ENCODE measurements at places on chromosomes 6 and 20.
A peak's percentile ranks its signal among the peaks of the same experiment; 100 is the strongest.

GRCh38 chr20:33704197-33704924 is 15.7 kb downstream of the PXMP4 start:
- H3K27me3 ChIP-seq = no peaks in the 10 kb centered on the region
- H3K4me1 ChIP-seq = no peaks in the 10 kb centered on the region
- DNase-seq = no peak

DNA sequence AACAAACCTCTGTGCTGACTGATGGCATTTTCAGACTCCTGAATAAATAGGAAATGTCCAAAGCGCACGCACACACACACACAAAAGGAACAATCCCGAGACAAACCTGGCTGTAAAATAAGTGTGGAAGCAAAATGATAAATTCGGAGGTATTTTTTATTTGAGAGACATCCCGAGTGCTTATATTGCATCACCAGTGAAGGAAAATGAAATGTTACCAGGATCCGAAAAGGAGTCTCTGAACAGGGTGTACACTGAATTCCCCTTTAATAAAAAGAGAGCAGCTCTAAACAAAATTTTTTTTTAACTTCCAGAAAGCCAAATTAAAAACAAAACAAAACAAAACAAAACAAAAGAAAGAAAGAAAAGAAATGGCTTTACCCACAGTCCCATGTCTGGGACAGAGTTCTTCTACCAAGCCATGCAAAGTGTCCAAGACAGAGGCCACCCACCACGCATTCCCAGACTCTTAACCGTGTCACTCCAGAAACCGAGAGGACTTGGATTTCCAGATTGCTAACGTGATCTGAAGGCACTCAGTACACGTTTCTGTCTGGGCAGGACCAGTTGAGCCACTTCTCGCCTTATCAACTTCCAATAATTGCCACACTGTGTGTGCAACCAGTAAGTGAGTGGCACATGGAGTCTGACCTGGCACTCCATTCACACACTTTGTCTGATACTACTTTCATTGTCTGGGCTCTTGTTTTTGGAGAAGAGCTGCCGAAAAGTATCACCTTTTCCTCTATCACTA is 817 bp downstream of the ME1 start:
- H3K4me3 ChIP-seq = no peak overlapping the region
- DNase-seq = no peak
- H3K4me1 ChIP-seq = no peaks in the 10 kb centered on the region
- H3K27ac ChIP-seq = no peak overlapping the region

- H3K27me3 ChIP-seq = no peaks in the 10 kb centered on the region
- peak overlapping the region; percentile 39 for H3K4me3 ChIP-seq
- peaks cover 43% of the 10 kb centered on the region for H3K4me1 ChIP-seq
- DNase-seq = no peak
Measured at GRCh38 chr6:167094820-167095637, 27.9 kb upstream of the CCR6 start.

- H3K4me1 ChIP-seq = no peaks in the 10 kb centered on the region
- H3K27ac ChIP-seq = no peak overlapping the region
- no peaks in the 10 kb centered on the region for H3K36me3 ChIP-seq
- peaks cover 4% of the 10 kb centered on the region for H3K27me3 ChIP-seq
Measured at GRCh38 chr6:150641398-150642139, 41.9 kb downstream of the PLEKHG1 start.

DNA sequence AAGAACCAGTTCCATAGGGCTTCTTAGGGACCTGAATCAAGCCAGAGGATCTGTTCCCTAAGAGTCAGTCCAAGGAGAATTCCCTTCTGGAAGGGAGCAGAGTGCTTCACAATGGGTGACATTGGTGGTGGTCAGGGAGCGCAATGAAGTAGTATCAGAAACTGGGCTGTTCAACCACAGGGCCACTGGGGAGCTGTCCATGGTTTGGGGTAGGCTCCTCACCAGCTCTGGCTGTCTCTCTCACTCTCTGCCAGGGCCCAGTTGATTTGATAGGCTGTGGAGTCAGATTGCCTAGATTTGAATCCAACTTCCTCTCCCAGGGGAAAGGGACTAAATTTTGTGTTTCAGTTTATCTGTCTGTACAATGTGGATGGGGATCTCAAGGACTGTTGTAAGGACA is 36.7 kb upstream of the CHD6 start:
- H3K27ac ChIP-seq = no peak overlapping the region
- H3K27me3 ChIP-seq = no peaks in the 10 kb centered on the region
- H3K4me1 ChIP-seq = no peaks in the 10 kb centered on the region
- no peak for DNase-seq
- H3K4me3 ChIP-seq = no peak overlapping the region
- H3K36me3 ChIP-seq = no peaks in the 10 kb centered on the region

- H3K4me3 ChIP-seq = no peak overlapping the region
- H3K27me3 ChIP-seq = no peaks in the 10 kb centered on the region
- no peak overlapping the region for H3K27ac ChIP-seq
- no peaks in the 10 kb centered on the region for H3K36me3 ChIP-seq
- peak; percentile 43 for DNase-seq
Measured at GRCh38 chr6:125114248-125114858, 39.2 kb upstream of the TPD52L1 start.

- H3K36me3 ChIP-seq = no peaks in the 10 kb centered on the region
- no peak overlapping the region for H3K4me3 ChIP-seq
- peaks cover 11% of the 10 kb centered on the region for H3K4me1 ChIP-seq
- H3K27me3 ChIP-seq = no peaks in the 10 kb centered on the region
Measured at GRCh38 chr20:43840382-43841070, 74.1 kb upstream of the TOX2 start.

GRCh38 chr6:136798044-136798443 is 5.8 kb upstream of the MAP3K5 start:
- no peak overlapping the region for H3K4me3 ChIP-seq
- H3K27ac ChIP-seq = no peak overlapping the region
- peaks cover 5% of the 10 kb centered on the region for H3K4me1 ChIP-seq
- no peaks in the 10 kb centered on the region for H3K27me3 ChIP-seq

- H3K36me3 ChIP-seq = no peaks in the 10 kb centered on the region
- peaks cover 13% of the 10 kb centered on the region for H3K4me1 ChIP-seq
- peak within 1 kb of the TSS; percentile 65 for H3K4me3 ChIP-seq
Measured at GRCh38 chr20:62952373-62952967, at the start of gene SLC17A9. Gene SLC17A9 (plus strand): TSS chr20:62952709. CDS start chr20:62952831, 122 bp downstream.

GRCh38 chr6:127206531-127207095 is 60.1 kb upstream of the RNF146 start:
- no peaks in the 10 kb centered on the region for H3K36me3 ChIP-seq
- no peaks in the 10 kb centered on the region for H3K27me3 ChIP-seq
- H3K4me1 ChIP-seq = no peaks in the 10 kb centered on the region

DNA sequence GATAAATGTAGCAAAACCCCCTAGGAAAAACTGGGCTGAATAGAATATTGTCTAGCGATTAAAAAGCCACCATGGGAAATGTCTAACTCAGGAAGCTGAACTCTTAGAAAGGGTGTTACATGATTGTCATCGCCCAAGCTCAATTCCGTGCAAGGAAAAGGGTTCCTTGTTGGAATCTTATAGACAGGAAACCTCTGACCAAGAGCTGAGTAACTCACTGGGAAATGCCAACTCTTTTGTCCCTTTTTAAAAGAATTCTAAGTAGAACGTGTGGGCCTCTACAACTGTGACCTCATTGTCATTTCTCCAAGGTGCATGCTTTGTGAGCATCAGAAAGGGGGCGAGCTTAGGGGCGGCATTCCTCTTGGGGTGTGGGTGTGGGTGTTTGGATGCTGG is 88.1 kb downstream of the SYNJ2 start:
- H3K27me3 ChIP-seq = no peaks in the 10 kb centered on the region
- no peak overlapping the region for H3K27ac ChIP-seq
- H3K36me3 ChIP-seq = no peaks in the 10 kb centered on the region
- DNase-seq = no peak
- H3K4me3 ChIP-seq = no peak overlapping the region
- H3K4me1 ChIP-seq = no peaks in the 10 kb centered on the region

GRCh38 chr6:161533266-161533665 is 259.4 kb upstream of the AGPAT4 start:
- no peaks in the 10 kb centered on the region for H3K36me3 ChIP-seq
- H3K27ac ChIP-seq = no peak overlapping the region
- H3K4me3 ChIP-seq = no peak overlapping the region
- no peaks in the 10 kb centered on the region for H3K4me1 ChIP-seq
- DNase-seq = no peak

GRCh38 chr6:105760746-105761145 is 325.4 kb upstream of the PRDM1 start:
- no peaks in the 10 kb centered on the region for H3K27me3 ChIP-seq
- DNase-seq = no peak
- H3K4me1 ChIP-seq = no peaks in the 10 kb centered on the region

DNA sequence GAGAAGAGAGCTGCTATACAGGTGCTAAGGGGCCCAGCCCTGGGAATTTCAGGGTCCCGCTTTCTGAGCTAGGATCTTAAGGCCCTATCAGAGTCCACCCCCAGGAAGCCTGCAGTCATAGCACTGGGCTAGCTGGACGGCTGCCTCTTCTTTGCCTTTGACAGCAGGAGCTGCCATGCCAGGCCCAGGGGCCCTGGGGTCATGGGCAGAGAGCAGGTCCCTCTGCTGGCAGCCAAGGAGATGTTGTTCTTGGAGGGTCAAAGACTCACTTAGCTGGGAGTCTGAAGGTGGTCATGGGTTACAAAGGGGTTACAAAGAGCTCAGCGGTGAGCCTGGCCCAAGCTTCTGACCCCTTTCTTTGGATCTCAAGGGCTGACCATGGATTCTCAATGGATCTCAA is 52.7 kb downstream of the RPP21 start:
- H3K4me3 ChIP-seq = no peak overlapping the region
- no peaks in the 10 kb centered on the region for H3K4me1 ChIP-seq
- H3K27me3 ChIP-seq = no peaks in the 10 kb centered on the region
- no peaks in the 10 kb centered on the region for H3K36me3 ChIP-seq
- H3K27ac ChIP-seq = no peak overlapping the region

GRCh38 chr6:114638341-114638740 is 295.5 kb upstream of the HS3ST5 start:
- no peaks in the 10 kb centered on the region for H3K36me3 ChIP-seq
- H3K27me3 ChIP-seq = no peaks in the 10 kb centered on the region
- no peak overlapping the region for H3K27ac ChIP-seq
- no peaks in the 10 kb centered on the region for H3K4me1 ChIP-seq
- DNase-seq = no peak

Measured in naive thymus-derived CD4-positive, alpha-beta T cell (primary cell).